MV-4-11 (cell line): ENCODE measurements at places on chromosomes 16 and 17.

- DNase-seq, result no peak
Measured at GRCh38 chr16:53453928-53454327, 19.7 kb downstream of the RBL2 start.

DNA sequence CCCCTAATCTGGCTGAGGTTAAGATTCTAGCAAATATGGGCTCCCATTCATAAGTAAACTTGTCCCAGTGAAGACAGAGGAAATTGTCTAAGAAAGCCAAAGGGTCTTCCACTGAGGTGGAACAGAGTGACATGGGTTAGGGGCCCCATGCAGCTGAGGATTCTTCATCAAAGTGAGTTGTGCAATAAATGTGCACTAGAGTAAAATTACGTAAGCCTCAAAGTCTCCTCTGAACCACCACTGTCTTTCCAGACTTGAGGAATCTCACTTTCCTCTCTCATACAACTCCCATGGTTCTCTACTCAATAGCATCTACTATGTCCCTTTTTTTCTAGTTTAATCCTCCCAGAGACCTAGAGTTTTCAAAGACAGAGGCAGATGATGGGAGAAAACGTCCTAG, 132.4 kb downstream of the CA10 start:
- no peak for DNase-seq

DNA sequence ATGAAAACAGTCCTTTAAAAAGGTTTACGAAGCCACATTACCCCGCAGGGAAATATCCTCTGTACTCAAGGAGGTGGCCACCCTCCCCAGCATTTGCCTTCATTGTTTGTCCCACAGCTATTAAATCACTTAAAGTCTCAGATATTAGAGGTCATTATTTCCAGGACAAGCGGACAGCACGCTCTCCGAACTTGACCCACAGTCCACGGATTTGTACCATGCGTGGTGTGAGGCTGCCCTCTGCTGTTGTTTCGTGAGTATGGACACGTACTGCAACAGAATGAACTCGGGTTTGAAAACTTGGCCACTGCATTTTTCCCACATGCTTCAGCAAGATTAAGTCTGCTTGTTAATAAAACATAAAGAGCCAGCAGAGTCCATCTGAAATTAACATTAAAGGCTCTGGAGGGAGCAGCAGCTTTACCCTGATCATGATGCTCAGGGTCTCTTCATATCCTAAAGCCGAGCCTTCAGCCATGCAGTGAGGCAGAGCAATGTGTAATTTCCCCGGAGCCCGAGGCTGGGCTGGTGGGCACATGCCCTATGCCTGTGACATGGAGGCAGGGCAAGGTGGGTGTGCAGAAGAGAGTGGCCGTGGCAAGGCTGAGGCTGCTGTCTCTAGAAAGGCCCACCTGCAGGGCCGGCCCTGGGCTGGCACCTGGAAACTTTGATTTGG, 19.7 kb downstream of the MEAK7 start:
- DNase-seq, result no peak

DNA sequence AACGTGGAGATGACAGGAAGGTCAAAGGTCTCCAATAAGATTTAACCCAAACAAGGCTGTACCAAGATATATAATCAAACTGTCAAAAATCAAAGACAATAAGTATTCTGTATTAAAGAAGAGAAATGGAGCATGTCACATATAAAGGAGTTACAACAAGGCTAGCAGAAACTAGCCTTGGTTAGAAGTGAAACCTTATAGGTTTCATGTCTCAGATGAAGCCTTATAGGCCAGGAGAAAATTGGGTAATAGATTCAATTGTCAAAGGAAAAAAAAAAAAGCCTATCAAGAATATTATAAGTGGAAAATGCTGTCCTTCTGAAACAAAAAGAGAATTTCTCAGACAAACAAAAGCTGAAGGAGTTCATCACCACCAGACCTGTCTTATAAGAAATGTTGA, 419.4 kb downstream of the CDH11 start:
- no peak for DNase-seq

- peak; percentile 87 for DNase-seq
Measured at GRCh38 chr16:69190598-69190997, 3.6 kb downstream of the SNTB2 start.

- no peak for DNase-seq
Measured at GRCh38 chr17:75536366-75536765, 10.9 kb downstream of the LLGL2 start.

GRCh38 chr16:1614456-1615102, 2.4 kb downstream of the CRAMP1 start:
- DNase-seq, result no peak

GRCh38 chr16:83972256-83973008, 4.4 kb downstream of the NECAB2 start:
- DNase-seq, result no peak

DNA sequence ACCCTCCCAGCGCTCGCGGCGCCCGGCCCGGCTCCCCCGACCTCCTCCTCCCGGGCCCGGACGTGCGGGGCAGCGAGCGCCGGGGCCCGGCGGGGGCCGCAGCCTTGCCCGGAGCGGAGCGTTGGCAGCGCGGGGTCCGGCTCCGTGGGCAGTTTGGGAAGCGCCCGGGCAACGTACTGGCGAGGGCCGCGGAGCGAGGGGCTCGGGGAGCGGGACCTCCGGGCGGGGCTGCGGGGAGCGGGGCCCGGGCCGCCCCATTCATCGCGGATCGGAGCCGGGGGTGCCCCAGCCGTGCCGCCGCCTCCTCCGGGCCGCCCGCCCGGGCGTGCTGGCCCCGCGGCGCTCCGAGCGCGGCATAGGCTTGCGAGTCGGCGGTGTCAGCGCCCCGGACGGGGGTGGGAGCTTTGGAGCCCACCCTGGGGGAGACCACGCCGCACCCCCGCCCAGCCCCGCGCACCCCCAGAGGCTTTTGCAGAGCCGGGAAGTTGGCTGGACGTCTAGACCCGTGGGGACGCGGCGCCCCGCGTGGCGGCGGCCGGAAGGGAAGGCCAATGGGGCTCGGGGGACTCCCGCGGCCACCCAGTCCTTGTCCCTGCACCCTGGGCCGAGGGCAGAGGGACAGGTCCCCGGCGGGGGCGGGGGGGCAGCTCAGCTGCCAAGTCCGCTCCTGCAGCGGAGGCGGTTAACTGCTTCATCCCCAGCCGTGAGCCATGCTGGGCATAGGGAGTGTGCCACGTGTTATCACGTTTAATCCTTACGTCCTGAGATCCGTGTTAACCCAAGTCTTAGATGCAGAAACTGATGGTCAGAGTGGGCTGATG, 852 bp downstream of the ZNF469 start:
- no peak for DNase-seq

GRCh38 chr17:16023881-16024280, 24.3 kb downstream of the TTC19 start:
- no peak for DNase-seq

- DNase-seq, result no peak
Measured at GRCh38 chr17:2985318-2985717, 78.1 kb downstream of the OR1D5 start.

- no peak for DNase-seq
Measured at GRCh38 chr17:50206604-50207293, 5.3 kb upstream of the COL1A1 start.

DNA sequence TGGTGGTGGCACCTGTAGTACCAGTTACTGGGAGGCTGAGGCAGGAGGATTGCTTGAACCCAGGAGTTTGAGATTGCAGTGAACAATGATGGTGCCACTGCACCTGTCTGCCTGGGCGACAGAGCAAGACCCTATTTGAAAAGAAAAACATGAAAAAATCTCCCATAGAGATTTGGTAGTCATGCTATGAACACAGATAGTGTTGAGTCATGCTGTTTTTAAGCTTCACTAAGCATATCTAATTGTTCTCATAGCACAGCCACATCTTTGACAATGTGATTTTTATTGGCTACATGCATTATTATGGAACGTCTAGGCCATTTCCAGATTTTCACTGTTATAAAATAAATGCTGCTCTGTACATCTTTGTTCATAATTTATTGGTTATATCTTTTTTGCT, 6.0 kb downstream of the IL34 start:
- DNase-seq, result no peak

- no peak for DNase-seq
Measured at GRCh38 chr16:88901718-88902337, 35.4 kb upstream of the PABPN1L start.

- DNase-seq, result peak; percentile 88
Measured at GRCh38 chr16:85735225-85735635, 15.7 kb downstream of the C16orf74 start.

- DNase-seq, result no peak
Measured at GRCh38 chr17:13416748-13417363, 184.9 kb downstream of the HS3ST3A1 start.

GRCh38 chr17:45087504-45087975, 26.4 kb downstream of the NMT1 start:
- DNase-seq, result peak; percentile 50
